ENCODE measurements at places on chromosomes 5 and 9.

DNA sequence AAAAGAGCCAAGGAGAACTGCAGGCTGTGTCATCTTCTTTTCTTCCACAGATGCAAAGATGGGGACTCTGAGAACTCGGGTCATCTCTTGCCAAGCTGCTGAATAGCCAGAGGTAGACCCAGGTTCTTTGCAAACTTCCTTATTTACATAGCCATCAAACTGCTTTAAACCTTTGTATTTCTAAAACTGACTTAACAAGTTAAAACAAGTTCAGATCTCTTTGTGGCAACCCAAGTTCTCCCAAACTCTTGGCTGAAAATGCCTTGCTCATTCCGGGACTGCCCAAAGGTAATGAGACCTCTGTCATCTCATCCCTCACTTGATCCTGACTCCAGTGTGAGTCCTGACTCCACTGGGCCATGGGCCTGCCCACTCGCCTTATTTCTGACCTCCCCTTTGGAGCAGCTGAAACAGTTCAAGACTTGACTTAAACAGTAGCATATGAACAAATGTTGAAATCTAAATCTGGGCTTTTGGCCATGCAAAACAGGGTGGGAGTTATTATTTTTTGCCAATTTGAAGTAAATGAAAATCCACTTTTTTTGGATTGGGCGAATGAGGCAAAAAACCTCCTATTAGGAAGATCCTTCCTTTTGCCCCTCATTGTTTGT is 50.6 kb downstream of the FBXL7 start:
- no peak for DNase-seq

- DNase-seq: no peak
Measured at GRCh38 chr9:126474786-126475485, 138.8 kb upstream of the LMX1B start.

- no peak for DNase-seq
Measured at GRCh38 chr5:3303777-3304176, 291.9 kb upstream of the IRX1 start.

DNA sequence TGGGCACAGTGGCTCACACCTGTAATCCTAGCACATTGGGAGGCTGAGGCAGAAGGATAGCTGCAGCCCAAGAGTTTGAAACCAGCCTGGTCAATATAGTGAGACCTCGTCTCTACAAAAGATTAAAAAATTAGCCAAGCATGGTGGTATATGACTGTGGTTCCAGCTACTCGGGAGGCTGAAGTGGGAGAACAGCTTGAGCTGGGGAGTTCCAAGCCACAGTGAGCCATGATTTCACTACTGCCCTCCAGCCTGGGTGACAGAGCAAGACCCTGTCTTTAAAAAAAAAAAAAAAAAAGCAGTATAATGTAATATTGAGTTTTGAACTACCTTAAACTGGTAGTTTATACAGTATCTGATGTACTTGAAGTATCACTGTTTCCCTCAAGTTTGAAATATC is 358.4 kb downstream of the EBF1 start:
- DNase-seq: no peak

GRCh38 chr9:94718936-94719335 is 7.6 kb upstream of the AOPEP start:
- no peak for DNase-seq

DNA sequence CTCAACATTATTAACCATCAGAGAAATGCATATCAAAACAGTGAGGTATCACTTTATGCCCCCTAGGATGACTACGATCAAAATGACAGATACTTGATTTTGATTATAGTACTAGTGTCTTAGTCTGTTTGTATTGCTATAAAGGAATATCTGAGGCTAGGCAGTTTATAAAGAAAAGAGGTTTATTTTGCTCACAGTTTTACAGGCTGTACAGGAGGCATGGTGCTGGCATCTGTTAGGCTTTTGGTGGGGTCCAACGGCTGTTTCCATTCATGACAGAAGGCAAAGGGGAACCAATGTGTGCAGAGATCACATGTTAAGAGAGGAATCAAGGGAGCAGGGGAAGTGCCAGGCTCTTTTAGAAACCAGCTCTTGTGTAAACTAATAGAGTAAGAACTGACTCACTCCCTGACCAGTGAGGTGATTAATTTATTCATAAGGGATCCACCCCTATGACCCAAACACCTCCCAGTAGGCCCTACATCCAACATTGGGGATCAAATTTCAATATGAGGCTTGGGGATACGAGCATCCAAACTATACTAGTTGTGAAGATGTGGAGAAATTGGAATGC is 16.0 kb upstream of the AFF4 start:
- DNase-seq: no peak

Data from stimulated activated CD8-positive, alpha-beta memory T cell treated with anti-CD3 and anti-CD28 coated beads, Interleukin-15, amount 100 ng/mL, for 48 hours (primary cell).